ENCODE measurements at places on chromosomes 11 and 22.

DNA sequence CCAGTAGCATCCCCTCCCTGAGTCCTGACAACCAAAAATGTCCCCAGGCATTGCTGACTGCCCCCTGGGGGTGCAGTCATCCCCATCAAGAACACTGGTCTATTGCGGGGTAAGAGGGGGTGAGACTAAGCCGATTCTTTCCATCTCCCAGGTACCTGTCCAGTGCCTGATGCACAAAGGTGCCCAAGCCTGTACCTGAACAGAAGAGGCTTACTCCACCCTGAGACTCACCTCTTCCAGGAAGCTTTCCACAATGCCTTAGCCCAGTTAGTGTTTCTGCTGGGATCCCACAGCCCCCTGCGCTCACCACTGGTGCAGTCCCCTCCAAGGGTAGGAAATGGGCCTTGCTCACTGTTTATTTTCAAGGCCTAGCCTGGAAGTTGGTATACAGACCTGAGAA lies 22.9 kb downstream of the TPST2 start:
- no peak for DNase-seq

DNA sequence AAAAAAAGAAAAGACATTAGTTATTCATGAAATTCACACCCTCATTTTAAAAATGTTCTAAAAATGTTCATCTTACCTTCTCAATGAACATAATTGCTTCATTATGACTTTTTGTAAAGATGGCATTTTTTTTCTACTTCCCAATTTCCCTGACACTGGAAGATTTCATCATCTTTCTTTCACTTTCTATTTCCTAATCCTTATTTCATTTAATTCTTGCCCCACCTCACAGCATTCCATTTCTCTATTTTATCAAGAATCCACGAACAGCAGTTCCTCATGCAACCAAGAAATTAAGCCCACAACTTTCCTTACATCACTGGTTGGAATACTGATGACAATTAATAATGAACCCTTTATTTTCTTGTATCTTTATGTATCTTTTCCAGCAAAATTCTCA lies 1.9 kb downstream of the PATL1 start:
- no peak for DNase-seq

- peak; percentile 59 for DNase-seq
These were observed 10.0 kb downstream of the MAPK8IP2 start for GRCh38 chr22:50610581-50610980.

DNA sequence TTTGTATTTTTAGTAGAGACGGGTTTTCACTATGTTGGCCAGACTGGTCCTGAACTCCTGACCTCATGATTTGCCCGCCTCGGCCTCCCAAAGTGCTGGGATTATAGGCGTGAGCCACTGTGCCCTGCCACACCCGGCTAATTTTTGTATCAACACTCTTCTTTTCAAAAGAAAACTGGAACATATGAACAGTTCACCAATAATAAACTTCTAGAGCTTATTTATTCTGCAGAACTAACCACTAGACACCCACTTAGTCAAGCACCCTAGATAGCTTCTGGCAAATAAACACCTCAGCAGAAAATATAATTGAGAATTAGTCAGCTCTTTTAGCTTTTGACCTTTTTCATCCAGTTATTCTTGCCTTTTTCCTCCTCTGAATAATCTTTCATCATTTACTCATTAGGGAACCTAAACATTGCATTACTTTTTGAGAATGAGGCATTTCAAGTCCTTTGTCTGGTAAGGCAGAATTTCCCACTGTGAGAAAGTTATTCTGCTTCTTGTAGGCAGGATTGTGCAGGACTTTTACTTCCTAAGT lies 27.3 kb upstream of the TMEM41B start:
- peak; percentile 13 for DNase-seq

GRCh38 chr11:1401656-1402221 lies 12.0 kb downstream of the BRSK2 start:
- DNase-seq, result no peak

GRCh38 chr11:69460540-69461257 lies 20.8 kb upstream of the LINC01488 start:
- DNase-seq, result peak; percentile 1

- DNase-seq, result no peak
These were observed 15.4 kb downstream of the MS4A13 start for GRCh38 chr11:60530454-60531100.

DNA sequence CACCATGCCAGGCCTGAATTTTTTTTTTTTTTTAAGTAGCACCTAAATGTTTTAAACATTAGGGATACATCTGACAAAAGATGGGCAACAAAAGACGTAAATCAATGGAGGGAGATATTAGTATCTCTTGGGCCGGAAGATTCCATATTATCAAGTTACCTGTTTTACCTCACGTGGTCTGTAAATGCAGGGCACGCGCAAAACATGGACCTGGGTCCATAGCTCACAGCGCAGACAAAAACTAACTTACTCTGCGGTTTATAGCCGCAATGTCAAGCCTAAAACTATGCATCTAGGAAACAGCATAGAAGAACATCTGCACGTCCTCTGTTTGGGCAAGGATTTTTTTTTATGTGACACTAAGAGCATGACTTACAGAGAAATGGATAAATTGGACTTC lies 31.5 kb upstream of the PANX2 start:
- DNase-seq, result no peak

GRCh38 chr22:36332623-36333332 lies 55.0 kb downstream of the MYH9 start:
- DNase-seq, result peak; percentile 77

- DNase-seq, result no peak
These were observed 17.8 kb upstream of the RCN1 start for GRCh38 chr11:32072872-32073643.

GRCh38 chr11:28152743-28153142 lies 44.6 kb downstream of the METTL15 start:
- DNase-seq, result no peak

DNA sequence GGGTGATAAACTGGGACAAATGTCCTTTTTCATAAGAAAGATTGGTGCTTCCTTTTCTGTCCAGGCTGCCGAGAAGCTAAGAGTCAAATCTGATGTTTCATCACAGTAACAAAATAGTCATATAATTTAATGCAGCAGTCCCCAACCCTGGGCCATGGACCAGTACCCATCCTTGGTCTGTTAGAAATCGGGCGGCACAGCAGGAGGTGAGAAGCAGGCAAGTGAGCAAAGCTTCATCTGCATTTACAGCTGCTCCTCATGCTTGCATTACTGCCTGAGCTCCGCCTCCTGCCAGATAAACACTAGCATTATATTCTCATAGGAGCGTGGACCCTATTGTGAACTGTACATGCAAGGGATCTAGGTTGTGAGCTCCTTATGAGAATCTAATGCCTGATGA lies 26.2 kb downstream of the PRR14L start:
- DNase-seq, result no peak

- no peak for DNase-seq
These were observed 1.1 kb upstream of the OR52N2 start for GRCh38 chr11:5807580-5807979.

- DNase-seq, result no peak
These were observed 1.2 kb downstream of the LIF start for GRCh38 chr22:30245181-30245984.

GRCh38 chr22:24054356-24054755 lies 43.3 kb downstream of the CABIN1 start:
- DNase-seq, result no peak

- no peak for DNase-seq
These were observed 251.8 kb upstream of the BLID start for GRCh38 chr11:122367809-122368231.

DNA sequence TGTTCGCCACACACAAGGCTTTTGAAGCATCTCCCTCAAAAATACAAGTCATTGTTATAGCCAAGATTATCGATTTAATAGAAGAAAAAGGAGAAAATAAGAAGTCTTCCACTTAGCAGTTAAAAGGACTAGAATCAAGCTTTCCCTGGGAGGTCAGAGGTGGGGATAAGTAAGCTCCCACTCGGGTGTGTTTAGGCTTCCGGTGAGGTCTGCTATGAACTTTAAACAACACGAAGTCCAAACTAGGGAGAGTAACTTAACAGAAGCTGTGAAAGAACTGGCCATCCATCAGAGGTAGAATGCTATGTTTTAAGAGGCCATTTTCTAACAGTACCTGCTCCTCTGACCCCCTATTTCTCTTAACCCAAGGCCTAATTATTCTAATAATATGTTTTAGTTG lies 91.4 kb upstream of the APOA1 start:
- DNase-seq, result no peak

GRCh38 chr11:5923427-5923776 lies 18.6 kb upstream of the OR56A3 start:
- no peak for DNase-seq

- no peak for DNase-seq
These were observed 345.6 kb upstream of the B3GAT1 start for GRCh38 chr11:134757633-134758032.

DNA sequence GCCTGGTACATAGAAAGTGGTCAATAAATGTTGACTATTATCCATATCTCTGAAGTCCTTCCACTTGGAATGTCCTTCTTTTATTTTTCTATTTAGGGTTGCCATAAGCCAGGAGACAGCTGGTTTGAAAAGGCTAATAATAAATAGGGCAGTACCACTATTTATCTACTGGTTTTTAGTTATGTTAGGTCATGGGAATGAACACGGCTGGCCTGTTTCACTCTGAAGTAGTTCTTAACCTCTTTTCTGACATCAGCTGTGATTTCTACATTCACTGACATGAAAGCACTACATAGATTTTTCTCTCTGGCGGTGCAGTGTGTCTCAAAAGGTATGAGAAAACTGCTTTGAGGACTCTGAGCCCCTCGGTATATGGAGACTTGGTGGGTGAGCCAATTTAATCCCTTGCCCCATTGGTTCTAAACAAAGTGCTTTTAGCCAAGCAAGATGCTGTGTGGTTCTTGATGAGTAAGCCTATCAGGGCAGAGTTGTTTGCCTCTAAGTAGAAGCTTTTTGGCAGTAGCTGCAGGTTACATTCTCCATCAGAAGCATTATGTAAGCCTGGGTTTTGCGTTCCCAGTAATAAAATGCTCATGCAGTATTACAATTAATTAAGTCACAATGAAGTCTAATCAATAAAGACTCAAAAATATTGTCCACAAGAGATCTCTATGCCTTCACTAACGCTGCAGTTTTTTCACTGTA lies 48.7 kb upstream of the APOA1 start:
- no peak for DNase-seq

- peak; percentile 87 for DNase-seq
These were observed 75.2 kb upstream of the TP53I11 start for GRCh38 chr11:45025716-45026492.

GRCh38 chr22:17514084-17514483 lies 49.2 kb upstream of the SLC25A18 start:
- no peak for DNase-seq

DNA sequence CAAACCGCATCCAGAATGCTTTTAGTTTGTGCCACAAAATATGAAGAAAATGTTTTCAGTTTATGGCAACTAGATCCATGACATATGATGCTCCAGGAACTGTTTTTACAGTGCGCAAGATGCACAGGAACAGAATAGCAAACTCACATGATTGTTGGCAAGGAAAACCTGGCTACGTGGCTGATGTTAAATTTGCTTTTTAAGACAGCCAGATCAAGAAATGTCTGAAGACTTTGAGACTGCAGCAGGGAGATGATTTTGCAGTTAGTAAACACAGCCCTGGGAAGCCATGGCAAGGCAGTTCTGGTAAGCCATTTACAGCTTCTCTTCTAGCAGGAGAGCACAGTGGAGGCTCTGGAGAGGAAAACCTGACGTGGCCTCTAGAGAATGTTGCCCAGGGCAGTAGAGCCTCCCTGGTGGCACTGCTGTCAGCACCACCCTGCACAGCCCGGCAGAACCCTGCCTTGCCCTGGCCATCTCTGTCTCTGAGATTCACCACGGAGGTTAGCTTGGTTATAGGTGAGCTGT lies 69.8 kb upstream of the TNRC6B start:
- no peak for DNase-seq

GRCh38 chr11:37788141-37788877 lies 1190.3 kb upstream of the RAG2 start:
- DNase-seq, result no peak

GRCh38 chr11:65362320-65362931 lies 7.9 kb downstream of the TIGD3 start:
- peak; percentile 77 for DNase-seq

DNA sequence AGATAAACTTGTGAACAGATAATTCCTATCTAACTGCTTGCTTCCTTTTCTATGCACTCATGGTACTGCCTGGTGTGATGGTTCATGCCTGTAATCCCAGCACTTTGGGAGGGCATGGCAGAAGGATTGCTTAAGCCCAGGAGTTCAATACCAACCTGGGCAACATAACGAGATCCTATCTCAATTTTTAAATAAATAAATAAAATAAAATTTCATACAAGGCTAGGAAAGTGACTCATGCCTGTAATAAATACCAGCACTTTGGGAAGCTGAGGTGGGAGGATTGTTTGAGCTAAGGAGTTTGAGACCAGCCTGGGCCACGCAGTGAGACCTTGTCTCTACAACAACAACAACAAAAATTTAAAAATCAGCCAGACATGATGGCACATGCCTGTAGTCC lies 166.6 kb downstream of the COMMD9 start:
- DNase-seq, result no peak

DNA sequence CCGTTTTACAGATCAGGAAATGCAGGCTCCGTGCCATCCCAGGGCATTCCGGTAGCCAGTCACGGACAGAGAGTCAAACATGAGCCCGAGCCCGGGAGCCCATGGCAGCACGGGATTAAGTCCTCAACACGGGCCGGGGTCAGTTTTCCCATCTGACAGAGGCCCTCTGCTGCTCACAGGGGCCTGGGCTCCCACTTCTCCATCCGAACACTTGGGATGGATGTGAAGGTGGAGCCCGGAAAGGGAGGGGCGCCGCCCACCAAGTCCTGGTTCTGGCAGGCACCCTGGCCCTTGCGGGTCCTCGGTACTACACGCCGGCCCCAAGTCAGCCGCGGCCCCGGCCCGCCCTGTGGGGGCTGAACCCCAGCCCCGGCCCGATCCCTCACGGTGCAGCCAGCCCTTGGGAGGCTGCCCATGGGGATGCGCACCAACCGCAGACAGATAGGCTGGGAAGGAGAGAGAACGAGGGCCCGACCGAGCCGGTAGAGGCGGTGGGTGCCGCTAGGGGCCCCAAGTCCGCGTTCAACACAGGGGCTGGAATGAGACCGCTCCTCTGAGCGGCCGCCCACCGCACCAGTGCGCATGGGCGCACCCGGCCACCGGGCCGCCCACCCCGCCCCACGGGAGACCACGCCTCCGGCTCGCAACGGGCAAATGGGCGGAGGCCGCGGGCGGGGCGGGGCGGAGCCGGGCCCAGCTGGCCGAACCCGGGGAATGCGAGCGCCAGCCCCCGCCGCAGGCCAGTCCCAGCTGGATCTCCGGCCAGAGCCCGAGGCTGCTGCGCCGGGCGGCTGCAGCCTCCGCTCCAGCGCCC lies at the start of gene CAPN5:
CAPN5 (plus strand) TSS at position 743 of the 814 bp plus-strand sequence. CDS start 17,916 bp downstream, outside the sequence.
- peak; percentile 95 for DNase-seq

DNA sequence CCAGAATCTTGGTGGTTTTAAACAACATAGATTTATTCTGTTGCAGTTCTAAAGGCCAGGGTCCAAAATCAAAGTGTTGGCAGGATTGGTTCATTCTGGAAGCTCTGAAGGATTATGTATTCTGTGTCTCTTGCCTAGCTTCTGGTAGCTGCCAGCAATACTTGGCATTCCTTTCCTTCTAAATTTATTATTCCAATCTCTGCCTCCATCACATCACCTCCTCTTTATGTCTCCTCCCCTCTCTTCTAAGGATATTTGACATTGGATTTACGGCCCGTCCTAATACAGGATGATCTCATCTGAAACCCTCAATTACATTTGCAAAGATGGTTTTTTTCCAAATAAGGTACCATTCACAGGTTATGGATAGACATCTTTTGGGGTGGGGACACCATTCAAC lies 186.5 kb downstream of the SBF2 start:
- no peak for DNase-seq

GRCh38 chr22:20749453-20749852 lies 24.5 kb upstream of the SERPIND1 start:
- no peak for DNase-seq

All from spleen (tissue), 13 donors.